ENCODE measurements at places on chromosomes 2 and 18. TPM values are rescaled to one million over a fixed set of nuclear protein-coding genes. Genes with fewer than 3 reads are reported as not detected.

MYOM1 gene
- 2.2 TPM for total RNA-seq

DNA sequence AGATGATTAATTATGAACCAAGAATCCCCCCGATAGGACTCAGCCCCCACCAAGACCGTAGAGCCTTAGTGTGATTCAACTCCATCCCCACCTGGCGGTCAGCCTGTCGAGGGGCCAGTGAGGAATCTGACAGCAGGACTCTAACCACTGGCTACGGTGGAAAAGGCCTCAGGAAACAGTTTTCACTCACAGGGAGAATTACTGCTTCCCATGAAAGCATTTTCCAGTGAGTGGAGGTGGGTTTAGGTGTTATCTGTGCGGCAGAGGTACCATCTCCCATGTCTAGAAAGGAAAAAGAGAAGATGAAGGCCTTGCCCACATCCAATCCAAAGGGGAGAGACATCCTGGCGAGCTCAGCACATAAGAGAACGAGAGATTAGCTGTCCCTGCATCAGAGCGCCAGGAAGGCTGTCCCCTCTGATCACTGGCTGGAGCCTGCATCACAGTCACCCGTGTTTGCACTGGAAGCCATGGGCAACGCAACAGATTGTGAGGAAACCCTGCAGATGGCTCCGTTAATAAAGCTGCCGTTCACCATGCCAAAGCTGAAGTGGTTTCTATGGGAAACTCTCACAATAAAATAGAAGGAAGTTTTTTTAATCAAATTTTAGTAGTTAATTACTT lies 22.3 kb downstream of the COX7A2L start:
- no peak for DNase-seq

MERTK gene
- 25.0 TPM for total RNA-seq

GRHL1 gene
- total RNA-seq = 0.37 TPM

- no peak for DNase-seq
Observed at GRCh38 chr2:67169417-67170140, 227.6 kb upstream of the ETAA1 start.

DNA sequence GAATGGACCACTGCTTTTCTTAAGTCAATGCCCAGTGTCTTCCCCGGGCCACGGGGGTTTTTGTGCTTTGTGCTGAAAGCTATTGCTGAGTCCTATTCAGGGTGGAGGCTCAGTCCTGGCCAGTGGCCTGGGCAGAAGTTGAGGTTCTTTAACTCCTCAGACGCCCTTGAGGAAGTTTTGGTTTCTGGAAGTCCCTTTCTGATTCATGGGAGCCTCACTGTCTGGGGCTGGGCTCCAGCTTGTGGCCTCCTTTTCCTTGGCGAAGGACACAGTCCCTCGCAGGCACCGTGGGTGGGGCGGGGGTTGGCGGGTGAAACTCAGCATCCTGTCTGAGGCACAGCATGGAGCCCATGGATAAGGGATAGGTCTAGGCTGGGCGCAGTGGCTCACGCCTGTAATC lies 465.2 kb upstream of the HS6ST1 start:
- no peak for DNase-seq

DNA sequence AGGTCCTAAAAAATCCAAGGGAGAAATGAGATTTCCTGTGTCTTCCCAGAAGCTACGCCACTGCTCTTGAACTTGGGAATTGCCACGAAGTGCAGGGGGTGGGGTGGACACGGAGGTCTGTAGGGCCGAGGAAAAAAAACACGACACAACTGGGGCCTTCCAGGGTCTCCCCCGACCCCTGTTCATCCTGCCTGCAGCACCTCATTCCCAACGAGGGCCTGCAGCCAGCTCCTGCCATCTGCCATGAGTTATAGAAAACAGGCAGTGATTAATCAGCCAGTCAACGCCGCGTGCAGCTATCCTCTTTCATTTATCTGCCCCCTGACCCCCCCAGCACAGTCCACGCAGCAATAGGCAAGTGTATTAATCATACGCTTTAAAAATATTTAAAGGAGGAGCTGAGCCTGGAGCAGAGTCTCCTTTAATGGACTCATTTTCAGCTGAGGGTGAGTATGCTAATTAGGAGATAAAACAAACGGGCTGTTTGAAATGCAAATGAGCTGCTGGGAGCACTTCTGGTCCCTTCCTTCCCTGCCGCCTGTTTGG lies 209.9 kb downstream of the TFCP2L1 start:
- DNase-seq = peak; percentile 74

FKBP7 gene
- 14.0 TPM for total RNA-seq

DNA sequence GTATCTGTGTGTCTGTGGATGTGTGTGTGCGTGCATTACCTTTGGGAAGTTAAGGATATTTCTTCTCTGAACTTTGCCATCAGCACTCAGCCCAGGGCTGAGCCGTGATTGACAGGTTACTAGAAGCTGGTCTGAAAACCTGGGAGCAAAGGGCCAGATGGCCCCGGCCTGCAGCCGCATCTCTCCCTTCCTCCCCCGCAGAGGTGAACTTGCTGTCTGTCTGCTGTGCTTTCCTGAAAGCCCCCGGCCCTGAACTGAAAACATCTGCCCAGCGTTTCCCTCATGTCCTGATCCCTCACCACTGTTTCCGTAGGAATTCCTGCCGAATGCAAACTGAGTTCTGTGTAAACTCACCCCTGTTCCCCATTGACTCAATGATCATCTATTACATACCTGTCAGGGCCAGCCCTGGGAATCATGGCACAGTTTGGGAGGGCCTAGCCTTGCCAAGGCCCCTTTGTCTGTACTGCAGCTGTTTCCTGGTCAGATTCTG lies 45.8 kb downstream of the MYCN start:
- DNase-seq = no peak

- DNase-seq = peak; percentile 28
Observed at GRCh38 chr2:138415985-138416384, 85.6 kb upstream of the SPOPL start.

- no peak for DNase-seq
Observed at GRCh38 chr18:31657823-31658669, 26.3 kb downstream of the B4GALT6 start.

DNA sequence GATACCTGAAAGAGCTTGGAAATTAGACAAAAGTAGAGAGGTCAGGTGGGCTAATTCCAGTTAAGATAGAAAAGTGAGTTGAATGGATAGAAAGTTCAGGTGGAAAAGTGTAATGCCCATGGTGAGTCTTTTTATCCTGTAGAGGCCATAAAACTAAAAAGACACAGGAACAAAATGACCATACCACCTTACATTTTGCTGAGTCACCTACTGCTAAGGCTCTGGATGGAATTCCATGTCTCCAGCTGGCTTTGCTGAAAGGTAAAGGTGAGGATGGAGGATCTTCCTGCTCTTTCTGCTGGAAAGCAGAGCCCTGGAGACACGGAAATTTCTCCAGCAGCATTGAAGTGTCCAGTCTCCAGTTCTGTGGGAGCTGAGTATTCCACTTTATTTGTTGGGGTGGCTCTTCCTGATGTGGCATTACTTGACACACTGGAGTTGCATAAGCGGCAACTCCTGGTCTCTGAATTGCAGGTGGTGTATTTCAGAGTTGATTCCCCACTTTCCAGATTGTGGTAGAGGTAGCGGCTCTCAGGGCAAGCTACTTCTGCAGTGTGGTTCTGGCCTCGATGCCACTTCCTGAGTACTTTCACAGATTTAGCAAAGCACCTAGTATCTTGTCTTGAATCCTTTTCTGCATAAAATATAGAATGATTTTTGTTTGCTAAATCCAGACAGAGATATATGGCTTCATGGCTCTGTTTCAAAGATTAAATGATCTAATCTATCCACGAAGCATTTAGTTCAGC lies 10.7 kb downstream of the IL1RL2 start:
- no peak for DNase-seq

- peak; percentile 64 for DNase-seq
Observed at GRCh38 chr18:50218432-50219197, 23.7 kb upstream of the MYO5B start.

CFC1 gene
- total RNA-seq = not detected

DNA sequence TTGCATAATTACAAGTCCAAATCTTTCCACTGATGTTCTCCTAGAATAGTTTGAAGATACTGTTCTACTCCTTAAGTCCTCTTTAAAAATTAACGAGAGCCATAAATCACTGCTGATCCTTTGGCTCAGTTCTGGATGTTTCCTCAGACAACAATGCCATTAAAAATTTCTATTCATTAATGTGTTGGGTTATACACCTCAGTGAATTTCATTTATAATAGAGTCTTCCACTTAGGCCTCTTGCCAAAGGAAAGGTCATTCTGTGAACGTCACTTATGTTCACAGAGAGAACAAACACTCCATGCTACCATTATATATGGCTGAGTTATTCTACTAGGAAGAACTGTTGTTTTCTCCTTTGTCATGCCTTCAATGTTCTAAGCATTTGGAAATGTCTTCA lies 1472.3 kb upstream of the CELF4 start:
- no peak for DNase-seq

DNA sequence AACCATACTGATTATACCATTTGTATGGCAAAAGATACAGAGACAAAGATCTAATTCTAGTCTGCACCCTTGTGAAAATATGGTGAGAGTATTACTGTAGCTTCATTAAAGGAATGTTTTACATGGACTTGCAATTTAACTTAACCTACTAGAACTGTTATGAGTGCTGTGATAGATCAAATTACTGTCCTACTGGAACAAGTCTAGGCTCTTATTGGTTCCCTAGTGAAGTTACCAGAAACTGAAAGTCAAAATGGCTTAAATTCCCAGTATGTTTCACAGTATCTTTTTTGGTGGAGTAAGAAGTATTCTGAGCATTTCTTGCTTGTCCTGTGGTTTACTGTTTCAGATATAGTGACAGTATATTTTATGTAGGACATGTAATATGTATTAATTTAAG lies 3.8 kb upstream of the TBR1 start:
- DNase-seq = no peak

RNF125 gene
- 4.3 TPM for total RNA-seq

SP100 gene
- total RNA-seq = 96.4 TPM

FSHR gene
- total RNA-seq = not detected

MEP1B gene
- not detected for total RNA-seq

GRCh38 chr2:223586261-223586660 lies 15.9 kb downstream of the SCG2 start:
- DNase-seq = no peak

SLC9A4 gene
- total RNA-seq = not detected

DNAJC5G gene
- 2.7 TPM for total RNA-seq

GRCh38 chr2:237167934-237168333 lies 82.2 kb downstream of the COPS8 start:
- no peak for DNase-seq

- DNase-seq = no peak
Observed at GRCh38 chr2:213016166-213016983, 135.0 kb downstream of the IKZF2 start.

EVA1A gene
- total RNA-seq = 66.7 TPM

DNA sequence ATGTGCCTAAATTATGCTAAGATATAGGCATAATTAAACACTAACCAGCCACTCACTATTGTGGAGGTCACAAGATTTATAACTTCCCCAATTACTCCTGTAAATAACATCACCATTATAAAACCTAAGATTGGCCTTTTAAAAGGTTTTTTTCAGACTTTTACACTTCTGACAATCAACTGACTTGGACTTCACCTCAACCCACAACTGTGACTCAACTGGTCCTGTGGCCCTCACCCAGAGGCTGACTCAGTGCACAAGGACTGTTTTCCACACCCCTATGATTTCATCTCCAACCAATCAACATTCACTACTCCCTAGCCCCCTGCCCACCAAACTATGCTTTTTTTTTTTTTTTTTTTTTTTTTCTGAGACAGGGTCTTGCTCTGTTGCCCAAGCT lies 11.6 kb downstream of the TTR start:
- no peak for DNase-seq

DNA sequence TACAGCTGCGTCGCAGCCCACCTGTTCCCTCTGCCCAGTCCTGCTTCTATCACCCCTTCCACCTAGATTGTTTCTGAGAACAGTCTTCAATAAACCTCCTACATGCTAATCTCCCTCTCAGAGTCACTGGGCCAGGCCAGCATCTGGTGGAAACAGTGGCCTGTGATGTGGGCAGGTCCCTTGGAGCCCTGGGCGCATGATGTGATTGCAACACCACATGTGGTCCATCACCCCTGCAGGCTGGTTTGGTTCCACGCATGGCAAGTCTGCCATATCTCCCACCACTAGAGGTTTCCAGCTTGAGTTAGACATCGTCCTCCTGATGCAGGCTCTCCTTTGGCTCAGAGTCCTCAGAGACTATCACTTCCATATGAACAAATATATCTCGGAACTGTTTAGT lies 83.5 kb downstream of the PRKCE start:
- no peak for DNase-seq

DNA sequence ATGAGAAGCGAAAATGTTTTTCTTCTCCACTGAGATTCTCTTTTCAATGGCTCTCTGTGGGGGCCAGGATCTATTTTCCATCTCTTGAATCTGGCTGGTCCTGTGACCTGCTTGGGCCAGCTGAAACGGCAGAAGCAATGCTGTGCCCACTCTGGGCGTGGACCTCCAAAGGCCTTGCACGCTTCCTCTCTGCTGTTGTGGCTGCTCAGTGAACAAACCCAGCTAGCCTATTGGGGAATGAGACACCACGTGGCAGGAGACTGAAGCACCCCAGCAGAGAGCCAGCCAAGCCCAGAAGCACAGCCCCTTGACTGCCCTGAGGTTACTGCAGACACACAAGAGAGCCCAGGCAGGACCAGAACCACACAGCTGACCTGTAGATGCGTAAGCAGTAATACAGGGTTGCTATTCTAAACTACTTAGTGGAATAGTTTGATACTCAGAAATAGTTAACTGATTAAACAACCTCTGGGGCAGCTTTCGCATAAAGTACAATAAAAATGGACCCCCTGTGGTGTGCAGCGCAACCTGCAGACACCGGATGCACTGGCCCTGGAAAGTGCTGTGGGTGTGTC lies 221.7 kb upstream of the SH3BP4 start:
- no peak for DNase-seq

NCOA1 gene
- 13.1 TPM for total RNA-seq

SAG gene
- total RNA-seq = 0.19 TPM

GRCh38 chr2:181380581-181380980 lies 76.6 kb upstream of the ITGA4 start:
- DNase-seq = no peak
